ENCODE measurements at places on chromosomes 2 and 18. TPM values are rescaled to one million over a fixed set of nuclear protein-coding genes. Genes with fewer than 3 reads are reported as not detected.

RUFY4 gene
- not detected for total RNA-seq

ANKRD23 gene
- total RNA-seq, result 8.9 TPM

TIGD1 gene
- total RNA-seq, result 12.7 TPM

KIF1A gene
- not detected for total RNA-seq

CYP27A1 gene
- 2.0 TPM for total RNA-seq

ANKRD36 gene
- 32.3 TPM for total RNA-seq

SP3 gene
- total RNA-seq, result 127 TPM

C2orf72 gene
- total RNA-seq, result not detected

EML4 gene
- 64.1 TPM for total RNA-seq

DHRS9 gene
- not detected for total RNA-seq

BCL2L11 gene
- total RNA-seq, result 12.4 TPM

ARHGEF4 gene
- total RNA-seq, result 16.1 TPM

MC2R gene
- total RNA-seq, result not detected

RGPD4 gene
- total RNA-seq, result not detected

LOXL3 gene
- 3.1 TPM for total RNA-seq

SEH1L gene
- total RNA-seq, result 98.3 TPM

GDF7 gene
- total RNA-seq, result 0.04 TPM

EFHD1 gene
- total RNA-seq, result 15.0 TPM

Data from PC-9 (cell line).